Heart left ventricle (tissue), 16 donors: ENCODE measurements at places on chromosomes 12 and 14.

DNA sequence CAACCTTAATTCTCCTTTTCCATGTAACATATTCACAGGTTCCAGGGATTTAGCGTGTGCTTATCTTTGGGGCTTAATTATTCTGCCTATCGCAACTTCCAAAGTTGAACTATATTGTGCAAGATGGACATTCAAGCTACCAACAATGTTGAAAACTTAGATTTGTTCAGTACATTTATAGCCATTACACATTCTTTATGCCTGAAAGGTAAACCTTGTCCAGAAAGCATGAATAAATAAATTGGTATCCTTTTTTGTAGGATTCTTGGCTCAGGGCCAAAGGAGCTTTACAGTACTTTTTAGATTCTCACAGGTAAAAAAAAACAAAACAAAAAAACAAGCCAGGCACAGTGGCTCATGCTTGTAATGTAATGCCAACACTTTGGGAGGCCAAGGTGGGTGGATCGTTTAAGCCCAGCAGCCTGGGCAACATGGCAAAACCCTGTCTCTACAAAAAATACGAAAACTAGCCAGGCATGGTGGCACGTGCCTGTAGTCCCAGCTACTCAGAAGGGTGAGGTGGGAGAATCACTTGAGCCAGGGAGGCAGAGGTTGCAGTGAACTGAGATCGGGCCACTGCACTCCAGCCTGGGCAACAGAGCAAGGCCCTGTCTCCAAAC is 3.3 kb downstream of the C12orf56 start:
- no peak for DNase-seq

GRCh38 chr12:49201595-49202295 is 12.9 kb upstream of the TUBA1A start:
- DNase-seq: no peak

- no peak for DNase-seq
Observed at GRCh38 chr12:61220337-61220736, 1039.9 kb upstream of the USP15 start.

- DNase-seq: no peak
Observed at GRCh38 chr14:50677527-50678063, 9.5 kb upstream of the SAV1 start.

DNA sequence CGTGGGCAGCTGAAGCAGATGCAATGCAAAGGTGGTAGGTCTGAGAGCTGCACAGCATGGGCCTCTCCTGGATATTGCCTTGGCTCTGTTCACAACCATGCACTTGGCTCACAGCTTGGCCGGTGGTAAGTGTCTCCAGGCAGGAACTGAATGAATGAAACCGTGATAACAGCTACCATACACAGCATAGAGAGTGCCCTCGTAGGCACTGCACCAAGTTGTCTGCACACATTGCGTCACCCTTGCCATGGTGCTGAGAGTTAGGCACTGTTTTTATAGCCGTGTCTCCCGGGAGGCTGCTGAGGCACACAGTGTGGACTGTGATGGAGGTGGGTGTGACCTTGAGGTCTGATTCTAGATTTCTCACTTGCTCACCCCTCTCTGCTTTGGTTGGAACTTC is 157.6 kb upstream of the VASH1 start:
- DNase-seq: peak; percentile 71

- no peak for DNase-seq
Observed at GRCh38 chr12:108342985-108343384, 3.9 kb upstream of the CMKLR1 start.

- DNase-seq: peak; percentile 79
Observed at GRCh38 chr12:53065975-53066931, 12.9 kb downstream of the SPRYD3 start.

DNA sequence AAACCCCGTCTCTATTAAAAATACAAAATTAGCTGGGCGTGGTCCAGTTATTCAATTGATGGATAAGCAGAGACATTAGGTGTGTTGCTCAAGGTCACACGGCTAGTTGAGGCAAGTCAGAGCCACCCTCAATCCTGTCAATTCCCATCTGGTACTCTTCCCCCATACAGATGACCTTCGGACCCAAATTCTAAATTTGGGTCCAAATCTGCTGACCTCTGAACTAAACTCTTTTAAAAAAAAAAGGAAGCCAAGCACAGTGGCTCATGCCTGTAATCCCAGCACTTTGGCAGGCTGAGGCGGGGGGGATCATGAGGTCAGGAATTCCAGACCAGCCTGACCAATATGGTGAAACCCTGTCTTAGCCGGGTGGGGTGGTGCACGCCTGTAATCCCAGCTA is 23.9 kb downstream of the GCN1 start:
- DNase-seq: no peak

GRCh38 chr14:95523815-95524448 is 7.5 kb upstream of the SYNE3 start:
- no peak for DNase-seq

DNA sequence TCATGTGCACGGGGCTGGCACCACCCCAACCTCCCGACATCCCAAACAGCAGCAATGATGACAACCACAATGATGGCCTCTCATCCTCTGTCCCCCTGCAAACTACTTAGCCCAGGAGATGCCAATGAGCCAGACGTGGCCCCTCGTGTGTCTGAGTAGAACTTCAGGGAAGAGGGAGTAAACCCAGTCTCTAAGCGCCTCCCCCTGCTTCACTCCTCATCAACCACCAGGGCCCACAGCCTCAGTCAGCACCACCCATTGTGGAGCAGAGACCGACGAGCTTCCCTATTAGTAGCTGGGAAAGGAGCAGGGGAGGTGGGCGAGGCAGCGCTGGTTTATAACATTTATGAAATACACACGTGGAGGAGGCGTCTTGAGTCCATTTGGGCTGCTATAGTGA is 182.7 kb upstream of the SFSWAP start:
- DNase-seq: no peak

GRCh38 chr12:76790564-76791552 is 26.9 kb downstream of the ZDHHC17 start:
- DNase-seq: no peak

DNA sequence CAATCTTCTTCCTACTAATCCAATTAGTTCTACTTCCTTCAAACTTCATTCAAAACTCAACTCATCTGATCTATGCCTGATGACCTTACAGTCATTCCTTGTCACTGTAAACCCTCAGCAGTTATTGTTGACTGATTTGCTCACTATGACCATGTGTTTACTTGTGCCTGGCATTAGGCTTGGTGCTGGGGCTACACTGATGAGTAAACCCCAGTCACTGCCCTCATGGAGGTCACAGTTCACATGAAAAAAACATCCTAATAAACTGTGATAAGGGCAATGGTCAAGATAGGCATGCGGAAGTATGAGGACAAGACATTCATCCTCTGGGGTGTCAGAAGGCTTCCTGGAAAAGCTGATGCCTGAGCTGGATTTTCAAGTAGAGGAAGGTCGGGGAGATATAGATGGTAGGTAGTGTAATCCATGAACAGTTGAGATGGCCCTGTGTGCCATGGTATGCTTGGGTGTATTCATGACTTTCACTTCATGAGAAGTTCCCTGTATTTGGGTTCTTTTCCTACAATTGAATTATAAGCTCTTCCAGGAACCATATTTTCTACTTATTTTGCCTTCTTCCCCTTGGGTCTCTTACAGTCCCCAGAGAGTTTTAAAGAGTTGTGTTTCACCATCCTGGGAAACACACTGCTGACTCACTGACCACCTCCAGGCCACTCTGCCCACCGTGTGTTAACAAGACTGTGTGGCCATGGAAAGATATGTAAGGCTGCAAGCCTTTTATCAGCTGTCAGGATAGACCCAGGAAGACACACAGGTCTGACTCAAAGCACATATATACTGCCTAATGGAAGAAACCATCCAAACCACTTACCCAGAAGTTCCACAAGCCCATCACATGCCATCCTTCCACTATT is 38.7 kb upstream of the DUSP6 start:
- DNase-seq: no peak

DNA sequence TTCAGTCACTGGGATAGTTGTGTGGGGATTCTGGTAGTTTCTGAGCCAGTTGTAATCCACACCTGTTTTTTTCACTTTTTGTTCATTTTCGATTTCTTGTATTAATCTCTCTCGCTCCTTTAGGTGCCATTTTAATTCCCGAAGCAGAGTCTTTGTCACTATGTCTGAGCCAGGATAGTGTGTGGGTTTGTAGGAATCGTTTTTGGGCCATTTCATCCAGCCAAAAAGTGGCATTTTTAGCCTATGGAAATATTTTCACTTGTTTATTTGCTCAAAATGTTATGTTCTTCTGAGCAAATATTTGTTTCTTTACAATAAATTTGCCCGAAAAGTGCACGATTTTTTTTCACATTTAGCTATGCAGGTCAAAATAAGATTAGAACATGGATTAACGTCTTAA is 867 bp downstream of the RD3L start:
- DNase-seq: no peak

GRCh38 chr14:35883677-35884293 is 57.6 kb downstream of the BRMS1L start:
- no peak for DNase-seq

- no peak for DNase-seq
Observed at GRCh38 chr12:111893287-111893686, 51.3 kb downstream of the MAPKAPK5 start.

GRCh38 chr12:28034271-28034670 is 61.7 kb upstream of the PTHLH start:
- no peak for DNase-seq

- no peak for DNase-seq
Observed at GRCh38 chr12:68180792-68181744, 21.5 kb upstream of the IFNG start.

GRCh38 chr12:70660620-70661219 is 23.5 kb upstream of the PTPRB start:
- peak; percentile 52 for DNase-seq

- DNase-seq: peak; percentile 52
Observed at GRCh38 chr14:22819151-22819988, 4.1 kb upstream of the SLC7A7 start.
